Activated T-cell treated with anti-CD3 and anti-CD28 coated beads, Interleukin-2, amount 50 U/mL, for 24 hours (primary cell): ENCODE measurements at places on chromosomes 7 and 10.

DNA sequence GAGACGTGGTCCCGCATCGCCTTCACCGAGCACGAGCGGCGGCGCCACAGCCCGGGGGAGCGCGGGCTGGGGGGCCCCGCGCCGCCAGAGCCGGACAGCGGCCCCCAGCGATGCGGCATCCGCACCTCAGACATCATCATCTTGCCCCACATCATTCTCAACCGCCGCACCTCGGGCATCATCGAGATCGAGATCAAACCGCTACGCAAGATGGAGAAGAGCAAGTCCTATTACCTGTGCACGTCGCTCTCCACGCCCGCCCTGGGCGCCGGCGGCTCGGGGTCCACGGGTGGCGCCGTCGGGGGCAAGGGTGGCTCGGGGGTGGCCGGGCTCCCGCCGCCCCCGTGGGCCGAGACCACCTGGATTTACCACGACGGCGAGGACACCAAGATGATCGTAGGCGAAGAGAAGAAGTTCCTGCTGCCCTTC is 737 bp downstream of the CNNM2 start:
- peaks cover 12% of the 10 kb centered on the region for H3K36me3 ChIP-seq
- H3K4me3 ChIP-seq = peak overlapping the region; percentile 92
- peaks cover 9% of the 10 kb centered on the region for H3K27me3 ChIP-seq
- DNase-seq = peak; percentile 69
- peaks cover 60% of the 10 kb centered on the region for H3K4me1 ChIP-seq

- H3K27me3 ChIP-seq = no peaks in the 10 kb centered on the region
- no peak overlapping the region for H3K27ac ChIP-seq
- no peaks in the 10 kb centered on the region for H3K4me1 ChIP-seq
These were observed 91.0 kb upstream of the COL1A2 start for GRCh38 chr7:94303695-94304094.

DNA sequence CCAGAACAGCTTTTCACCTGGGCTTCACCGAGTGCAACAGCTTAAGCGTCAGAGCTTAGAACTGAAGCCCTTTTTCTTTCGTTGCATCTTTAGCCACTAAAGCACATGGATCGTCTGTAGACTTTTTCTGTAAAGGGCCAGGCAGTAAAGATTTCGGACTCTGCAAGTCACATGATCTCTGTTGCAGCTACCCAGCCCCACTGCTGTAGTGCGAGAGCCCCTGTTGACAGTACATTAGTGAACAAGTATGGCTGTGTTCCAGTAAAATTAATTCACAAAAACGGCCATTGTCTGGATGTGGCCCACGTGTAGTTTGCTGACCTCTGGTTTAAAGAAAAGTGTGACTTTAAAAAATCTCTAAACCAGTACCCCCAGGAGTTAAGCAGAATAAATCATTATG is 39.4 kb downstream of the FBH1 start:
- peaks cover 92% of the 10 kb centered on the region for H3K36me3 ChIP-seq
- H3K27me3 ChIP-seq = no peaks in the 10 kb centered on the region
- no peak overlapping the region for H3K4me3 ChIP-seq
- no peak for DNase-seq
- no peak overlapping the region for H3K27ac ChIP-seq
- no peaks in the 10 kb centered on the region for H3K4me1 ChIP-seq

- no peak overlapping the region for H3K4me3 ChIP-seq
- no peak overlapping the region for H3K27ac ChIP-seq
- no peaks in the 10 kb centered on the region for H3K36me3 ChIP-seq
- H3K4me1 ChIP-seq = peaks cover 32% of the 10 kb centered on the region
- no peaks in the 10 kb centered on the region for H3K27me3 ChIP-seq
These were observed 18.4 kb upstream of the GIMAP8 start for GRCh38 chr7:150431839-150432658.

- no peaks in the 10 kb centered on the region for H3K36me3 ChIP-seq
- H3K27me3 ChIP-seq = no peaks in the 10 kb centered on the region
- H3K4me1 ChIP-seq = no peaks in the 10 kb centered on the region
These were observed 1163.4 kb downstream of the CNTNAP2 start for GRCh38 chr7:147279964-147280374.

- H3K36me3 ChIP-seq = peaks cover 10% of the 10 kb centered on the region
- no peak overlapping the region for H3K4me3 ChIP-seq
- H3K27me3 ChIP-seq = no peaks in the 10 kb centered on the region
- no peak overlapping the region for H3K27ac ChIP-seq
- no peak for DNase-seq
These were observed 1043.5 kb downstream of the GATA3 start for GRCh38 chr10:9097991-9098306.

- no peak for DNase-seq
- no peak overlapping the region for H3K27ac ChIP-seq
- H3K36me3 ChIP-seq = peaks cover 46% of the 10 kb centered on the region
- peaks cover 14% of the 10 kb centered on the region for H3K4me1 ChIP-seq
- no peak overlapping the region for H3K4me3 ChIP-seq
These were observed 88.3 kb downstream of the SLC25A13 start for GRCh38 chr7:96233528-96234154.

DNA sequence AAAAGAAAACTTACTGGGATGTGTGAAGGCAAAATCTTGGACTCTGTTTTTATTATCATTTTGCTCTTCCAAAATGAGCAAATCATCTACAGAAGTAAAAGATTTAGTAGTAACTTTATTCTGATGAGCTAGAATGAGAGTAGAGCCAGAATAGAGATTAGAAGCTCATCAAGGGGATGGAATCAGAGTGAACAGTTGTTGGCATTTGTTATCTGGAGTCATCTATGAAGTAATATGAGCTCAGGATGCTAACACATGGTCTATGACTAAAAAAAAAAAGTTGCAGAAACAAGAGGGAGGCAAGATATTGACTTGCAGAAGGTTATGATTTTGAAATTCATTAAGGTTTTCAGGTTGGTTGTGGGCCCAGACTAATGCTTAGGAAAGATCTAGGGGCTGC is 409.1 kb upstream of the ETV1 start:
- H3K4me3 ChIP-seq = no peak overlapping the region
- H3K36me3 ChIP-seq = no peaks in the 10 kb centered on the region
- DNase-seq = no peak
- peaks cover 4% of the 10 kb centered on the region for H3K4me1 ChIP-seq
- H3K27me3 ChIP-seq = no peaks in the 10 kb centered on the region
- H3K27ac ChIP-seq = no peak overlapping the region

GRCh38 chr7:11698384-11698871 is 133.6 kb downstream of the THSD7A start:
- no peaks in the 10 kb centered on the region for H3K36me3 ChIP-seq
- H3K4me3 ChIP-seq = no peak overlapping the region
- no peak overlapping the region for H3K27ac ChIP-seq
- DNase-seq = no peak

DNA sequence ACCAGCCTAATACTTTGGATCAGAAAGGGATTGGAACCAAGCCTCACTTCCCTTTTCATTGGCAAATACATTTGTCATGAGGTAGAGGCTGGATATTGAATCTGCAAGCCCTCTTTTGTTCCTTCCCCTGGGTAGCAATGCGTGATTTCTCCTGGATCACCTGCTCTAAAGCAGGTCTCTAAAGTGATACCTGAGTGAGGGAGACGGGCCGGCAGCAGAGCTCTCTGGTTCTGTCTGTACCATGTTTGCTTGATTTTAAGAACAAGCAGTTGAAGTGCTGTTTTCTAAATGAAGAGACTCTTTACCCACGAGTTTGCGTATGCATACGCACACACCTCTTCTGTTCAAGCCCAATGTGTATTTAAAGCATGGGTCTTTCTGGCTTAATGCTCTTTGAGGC is 41.1 kb downstream of the GARS1 start:
- peaks cover 64% of the 10 kb centered on the region for H3K36me3 ChIP-seq
- H3K27ac ChIP-seq = no peak overlapping the region
- DNase-seq = no peak
- no peak overlapping the region for H3K4me3 ChIP-seq
- H3K27me3 ChIP-seq = no peaks in the 10 kb centered on the region

GRCh38 chr10:99523251-99523773 is 9.4 kb upstream of the NKX2-3 start:
- H3K4me1 ChIP-seq = peaks cover 13% of the 10 kb centered on the region
- no peak for DNase-seq
- peak overlapping the region; percentile 47 for H3K4me3 ChIP-seq
- H3K27ac ChIP-seq = no peak overlapping the region
- H3K27me3 ChIP-seq = peaks cover 94% of the 10 kb centered on the region

- H3K27ac ChIP-seq = no peak overlapping the region
- no peak overlapping the region for H3K4me3 ChIP-seq
These were observed 45.3 kb downstream of the WNT2 start for GRCh38 chr7:117277576-117277975.

DNA sequence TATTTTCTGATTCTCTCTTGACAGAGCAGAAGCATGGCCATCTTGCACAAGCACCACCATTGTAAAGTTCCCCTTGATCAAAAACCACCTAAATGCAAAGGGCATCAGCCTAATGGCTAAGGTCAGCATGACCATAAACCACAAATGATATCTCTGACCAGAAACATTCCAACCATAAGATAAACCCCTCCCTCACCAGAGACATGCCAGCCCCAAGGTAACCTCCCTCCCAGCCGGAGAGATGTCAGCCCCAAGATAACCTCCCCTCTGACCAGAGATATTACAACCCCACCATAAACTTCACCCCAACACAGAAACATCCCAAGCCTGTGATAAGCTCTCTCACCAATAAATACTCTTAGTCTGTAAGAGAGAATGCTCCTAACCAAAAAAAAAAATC is 72.1 kb upstream of the CDK1 start:
- H3K27me3 ChIP-seq = no peaks in the 10 kb centered on the region
- no peak for DNase-seq
- no peak overlapping the region for H3K4me3 ChIP-seq
- peaks cover 2% of the 10 kb centered on the region for H3K36me3 ChIP-seq
- peaks cover 59% of the 10 kb centered on the region for H3K4me1 ChIP-seq

GRCh38 chr10:127849224-127849623 is 43.5 kb downstream of the CLRN3 start:
- peaks cover 15% of the 10 kb centered on the region for H3K4me1 ChIP-seq
- no peaks in the 10 kb centered on the region for H3K36me3 ChIP-seq
- H3K27me3 ChIP-seq = peaks cover 12% of the 10 kb centered on the region
- no peak overlapping the region for H3K27ac ChIP-seq
- no peak overlapping the region for H3K4me3 ChIP-seq

GRCh38 chr10:110843031-110843430 is 28.7 kb upstream of the PDCD4 start:
- H3K36me3 ChIP-seq = no peaks in the 10 kb centered on the region
- peak overlapping the region; percentile 37 for H3K4me3 ChIP-seq
- H3K27me3 ChIP-seq = no peaks in the 10 kb centered on the region
- H3K4me1 ChIP-seq = peaks cover 52% of the 10 kb centered on the region
- no peak for DNase-seq
- peak overlapping the region; percentile 75 for H3K27ac ChIP-seq

DNA sequence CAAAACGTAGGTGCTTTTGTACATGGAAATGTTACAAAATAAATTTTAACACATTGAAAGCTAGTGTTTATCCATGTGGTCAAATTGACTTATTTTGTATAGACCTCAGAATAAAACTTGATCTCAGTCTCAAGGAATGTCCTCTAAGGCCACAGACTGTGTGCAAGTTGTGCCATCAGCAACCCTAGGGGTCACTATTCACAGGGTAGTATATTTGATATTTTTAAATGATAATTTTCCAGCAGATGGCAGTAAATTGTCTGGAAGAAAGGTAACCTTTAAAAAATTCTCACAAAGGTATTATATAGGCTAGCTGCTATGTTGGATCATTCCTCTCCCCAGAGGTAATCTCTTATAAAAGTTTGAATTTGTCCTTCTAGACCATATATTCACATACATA is 12.9 kb upstream of the SNX10 start:
- peak overlapping the region; percentile 33 for H3K27ac ChIP-seq
- DNase-seq = no peak
- no peak overlapping the region for H3K4me3 ChIP-seq
- peaks cover 23% of the 10 kb centered on the region for H3K4me1 ChIP-seq
- no peaks in the 10 kb centered on the region for H3K27me3 ChIP-seq

DNA sequence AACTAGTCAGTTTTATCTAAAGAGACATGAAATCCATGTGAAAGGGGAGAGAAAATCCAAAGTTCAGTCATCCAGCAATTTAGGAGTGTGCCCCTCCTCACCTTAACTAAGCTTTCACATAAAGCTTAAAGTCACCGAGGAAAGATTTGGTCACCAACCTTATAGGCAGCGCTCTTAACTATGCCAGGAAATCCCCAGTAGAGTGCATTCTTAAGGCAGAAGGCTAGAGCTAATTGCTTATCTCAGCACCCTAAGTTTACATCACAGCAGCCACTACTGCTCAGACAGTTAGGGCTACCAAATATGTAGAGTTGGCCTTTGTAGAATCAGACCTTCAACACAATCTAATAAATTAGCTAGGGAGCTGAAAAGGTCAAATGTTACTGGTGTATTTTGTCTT is 47.9 kb downstream of the MTPN start:
- H3K27me3 ChIP-seq = no peaks in the 10 kb centered on the region
- peaks cover 32% of the 10 kb centered on the region for H3K4me1 ChIP-seq
- peaks cover 63% of the 10 kb centered on the region for H3K36me3 ChIP-seq
- DNase-seq = no peak

DNA sequence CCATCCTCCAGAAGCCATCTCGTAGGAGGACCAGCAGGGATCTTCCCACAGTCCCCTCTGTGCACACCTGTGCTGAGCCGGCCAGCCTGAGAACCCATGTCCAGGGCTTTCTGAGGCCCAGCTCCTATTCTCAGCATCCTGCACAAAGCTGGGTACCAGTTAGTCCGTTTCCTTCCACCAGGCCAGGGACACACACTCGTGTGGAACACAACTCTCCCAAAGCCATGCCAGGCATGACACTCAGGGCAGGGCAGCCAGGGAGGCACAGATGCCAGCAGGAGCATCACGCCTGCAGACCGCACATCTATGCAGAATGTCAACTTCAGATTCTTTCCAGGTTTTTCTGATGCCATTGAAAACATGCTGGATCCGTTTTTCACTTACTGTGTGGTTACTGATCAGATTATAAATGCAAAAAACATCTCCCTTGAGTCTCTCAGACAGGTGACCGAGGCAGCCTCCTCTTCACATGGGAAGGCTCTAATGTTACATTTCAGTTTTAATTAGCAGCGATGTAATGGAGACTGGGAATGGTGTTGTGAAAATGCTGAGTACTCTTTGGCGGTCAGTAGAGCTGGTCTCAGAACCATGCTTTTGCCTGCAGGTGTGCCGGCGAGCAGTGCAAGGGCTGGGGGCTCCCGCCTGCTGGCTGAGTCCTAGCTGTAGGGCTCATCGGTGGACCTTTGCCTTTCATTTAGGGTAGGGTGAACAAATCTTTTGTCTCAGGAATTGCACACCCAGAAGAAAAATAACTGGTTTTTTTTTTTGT is 3.3 kb upstream of the SUN1 start:
- peaks cover 33% of the 10 kb centered on the region for H3K36me3 ChIP-seq
- H3K4me3 ChIP-seq = no peak overlapping the region
- H3K27ac ChIP-seq = no peak overlapping the region
- DNase-seq = no peak
- no peaks in the 10 kb centered on the region for H3K27me3 ChIP-seq

GRCh38 chr7:135188298-135188984 is 17.9 kb upstream of the CYREN start:
- peaks cover 97% of the 10 kb centered on the region for H3K36me3 ChIP-seq
- H3K4me1 ChIP-seq = peaks cover 9% of the 10 kb centered on the region
- H3K4me3 ChIP-seq = no peak overlapping the region
- DNase-seq = no peak
- no peaks in the 10 kb centered on the region for H3K27me3 ChIP-seq
